ENCODE measurements at places on chromosomes 5 and 9.

- DNase-seq, result no peak
These were observed 68.7 kb downstream of the MARCHF3 start for GRCh38 chr5:126961702-126962101.

- no peak for DNase-seq
These were observed 6.8 kb upstream of the TCOF1 start for GRCh38 chr5:150350524-150351344.

DNA sequence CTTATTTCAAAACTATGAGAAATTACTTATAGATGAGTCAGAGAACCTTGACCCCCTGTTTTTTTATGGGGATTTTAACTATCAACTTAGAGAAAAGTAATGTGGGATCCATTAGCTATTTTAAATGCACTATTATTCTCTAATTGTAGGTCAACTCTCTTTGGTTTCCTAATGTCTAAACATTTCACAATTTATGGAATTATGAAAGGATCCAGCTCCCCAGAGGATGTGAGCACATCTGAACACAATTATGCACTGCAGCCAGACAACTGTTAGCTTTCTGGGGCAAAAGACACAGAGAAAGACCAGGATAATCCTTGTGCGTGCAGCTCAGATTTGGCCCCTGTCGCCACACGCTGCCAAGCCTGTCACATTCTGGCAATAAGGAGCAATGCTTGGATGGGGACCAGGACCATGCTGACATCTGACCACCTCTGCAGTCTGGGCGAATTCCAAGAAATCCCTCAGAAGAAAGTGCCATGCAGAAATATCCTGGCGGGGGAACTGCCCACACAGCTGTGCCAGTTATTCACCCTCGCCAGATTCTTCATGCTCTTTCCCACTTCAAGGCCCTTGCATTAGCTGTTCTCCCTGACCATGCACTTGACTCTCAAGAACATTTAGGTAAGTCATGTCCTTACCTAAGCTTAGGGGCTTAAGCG is 22.2 kb upstream of the CMBL start:
- no peak for DNase-seq

GRCh38 chr5:168513861-168514428 is 15.2 kb upstream of the FBLL1 start:
- no peak for DNase-seq

- DNase-seq, result no peak
These were observed 90.3 kb upstream of the IFNK start for GRCh38 chr9:27433631-27434325.

DNA sequence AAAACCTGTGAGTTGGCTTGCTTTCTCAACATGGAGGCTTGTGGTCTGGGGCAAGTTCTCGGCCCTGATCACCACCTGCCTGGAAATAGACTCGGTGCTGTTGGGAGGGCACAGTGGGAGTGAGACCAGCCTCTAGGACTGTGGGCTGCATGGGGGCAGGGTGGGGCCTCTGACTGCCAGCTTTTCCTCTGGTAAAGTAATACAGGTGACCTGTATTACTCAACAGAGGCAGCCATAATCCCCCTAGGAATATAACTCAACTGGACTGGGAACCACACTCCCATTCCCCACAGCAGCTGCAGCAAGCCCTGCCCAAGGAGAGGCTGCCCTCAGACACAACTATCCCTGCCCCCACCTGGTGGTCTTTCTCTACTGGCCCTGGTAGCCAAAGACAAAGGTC is 72.8 kb downstream of the C9orf153 start:
- no peak for DNase-seq

GRCh38 chr5:87944553-87945285 is 323.9 kb downstream of the TMEM161B start:
- DNase-seq, result no peak

- no peak for DNase-seq
These were observed 204.0 kb downstream of the FSTL4 start for GRCh38 chr5:133408322-133408721.

GRCh38 chr9:126401581-126401980 is 75.0 kb downstream of the MVB12B start:
- DNase-seq, result no peak

DNA sequence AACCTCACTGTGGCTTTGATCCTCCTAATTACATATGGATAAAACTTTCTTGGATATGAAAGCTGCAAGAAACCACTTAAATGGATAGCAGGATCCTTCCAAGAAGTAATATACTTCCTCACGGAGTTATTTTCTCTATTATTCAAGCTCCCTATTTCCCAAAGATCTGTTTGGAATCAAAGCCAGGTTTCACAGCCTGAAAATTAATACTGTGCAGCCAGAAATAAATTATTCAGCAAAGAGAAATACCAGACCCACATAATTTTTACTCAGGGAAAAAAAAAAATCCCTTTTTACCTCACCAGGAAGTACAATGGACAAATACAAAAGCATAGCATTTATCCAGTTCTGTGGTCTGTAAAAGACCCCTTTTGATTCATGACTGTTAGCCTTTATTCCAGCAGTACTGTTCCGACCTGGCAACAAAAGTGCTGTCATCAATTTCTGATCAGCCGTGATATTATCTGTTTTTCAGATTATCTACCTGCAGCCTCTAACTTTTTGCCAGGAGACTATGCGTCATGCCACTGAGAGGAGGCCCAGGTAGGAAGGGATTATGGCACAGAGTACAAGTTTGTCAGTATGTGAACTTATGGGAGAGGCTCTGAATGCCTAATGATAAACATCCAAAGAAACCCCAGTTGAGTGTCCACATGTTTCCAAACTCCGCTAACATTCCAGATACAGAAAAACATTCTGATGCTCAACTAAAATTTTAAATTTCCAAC is 57.0 kb downstream of the FBN2 start:
- DNase-seq, result no peak

DNA sequence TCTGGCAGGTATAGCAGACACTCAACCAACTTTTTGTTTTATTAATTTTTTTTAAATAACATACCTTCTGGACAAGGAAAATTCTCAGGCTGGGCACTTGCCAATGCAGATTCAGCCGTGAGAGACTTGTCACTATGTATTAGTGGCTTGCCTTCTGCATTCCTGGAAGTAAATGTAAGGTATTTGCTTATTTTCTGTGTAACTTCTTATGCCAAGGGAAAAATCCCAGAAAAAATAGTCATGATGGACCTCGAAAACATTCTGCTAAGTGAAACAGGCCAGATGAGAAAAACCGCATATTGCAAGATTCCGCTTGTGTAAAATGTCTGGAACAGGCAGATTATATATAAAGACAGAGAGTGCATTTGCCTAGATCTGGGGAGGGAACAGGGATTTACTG is 260.3 kb upstream of the DAPK1 start:
- DNase-seq, result no peak

- no peak for DNase-seq
These were observed 151.2 kb downstream of the RXRA start for GRCh38 chr9:134477342-134477925.

- no peak for DNase-seq
These were observed 3.7 kb upstream of the EGFL7 start for GRCh38 chr9:136658849-136659535.

- DNase-seq, result no peak
These were observed 172.8 kb upstream of the PLCXD3 start for GRCh38 chr5:41683181-41683580.

All from central memory CD8-positive, alpha-beta T cell (primary cell).